ENCODE measurements at places on chromosomes 6 and 20. TPM values are rescaled to one million over a fixed set of nuclear protein-coding genes. Genes with fewer than 3 reads are reported as not detected.

- no peak for DNase-seq
These were observed 22.0 kb upstream of the VSTM2L start for GRCh38 chr20:37880726-37881591.

GRCh38 chr6:125421836-125422235 is 120.1 kb upstream of the HDDC2 start:
- DNase-seq, result no peak

GRCh38 chr6:14759976-14760672 is 485.7 kb upstream of the JARID2 start:
- DNase-seq, result no peak

- no peak for DNase-seq
These were observed 139.6 kb downstream of the PHACTR3 start for GRCh38 chr20:59743767-59744485.

GRCh38 chr20:24953209-24953575 is 4.1 kb downstream of the CST7 start:
- no peak for DNase-seq

DNA sequence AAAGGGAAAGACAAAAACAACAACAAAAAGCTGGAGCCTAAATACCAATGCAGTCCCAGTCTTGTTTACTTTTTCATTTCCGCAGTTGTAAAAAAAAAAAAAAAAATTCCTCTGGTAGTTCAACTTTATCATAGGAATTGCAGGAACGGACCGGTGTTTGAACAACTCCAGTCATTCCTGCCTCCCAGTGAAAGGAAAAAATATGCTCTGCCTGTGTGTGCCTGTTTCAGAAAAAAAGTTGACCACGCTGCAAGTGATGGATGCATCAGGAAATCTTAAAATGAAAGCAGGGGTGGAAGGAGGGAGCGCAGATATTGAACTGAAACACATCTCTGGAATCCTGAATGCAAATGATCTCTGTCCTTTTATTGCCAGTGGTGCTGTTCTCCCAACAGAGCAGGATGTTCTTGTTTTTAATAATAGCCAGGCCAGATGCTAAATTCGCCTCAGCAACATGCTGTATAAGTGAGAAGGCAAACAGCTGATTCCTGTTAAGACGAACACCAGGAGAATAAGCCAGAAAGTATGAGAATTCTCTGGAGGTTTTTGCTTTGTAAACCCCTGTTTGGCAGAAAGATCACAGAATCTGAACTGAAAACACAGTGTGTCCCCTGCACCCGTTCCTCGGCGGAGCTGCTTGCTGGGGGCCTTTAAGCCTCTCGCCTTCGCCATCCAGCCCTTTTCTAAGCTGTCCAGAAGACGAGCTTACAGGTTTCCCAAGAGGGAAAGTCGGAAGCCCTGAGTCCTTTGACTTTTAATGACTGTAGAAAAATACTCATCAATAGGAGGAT is 178.4 kb upstream of the SUPT3H start:
- no peak for DNase-seq

- no peak for DNase-seq
These were observed 28.1 kb upstream of the BMP7 start for GRCh38 chr20:57294550-57294949.

- DNase-seq, result no peak
These were observed 27.6 kb downstream of the DCDC2 start for GRCh38 chr6:24330137-24330732.

GRCh38 chr6:150566486-150566885 is 33.2 kb upstream of the PLEKHG1 start:
- DNase-seq, result no peak

DNA sequence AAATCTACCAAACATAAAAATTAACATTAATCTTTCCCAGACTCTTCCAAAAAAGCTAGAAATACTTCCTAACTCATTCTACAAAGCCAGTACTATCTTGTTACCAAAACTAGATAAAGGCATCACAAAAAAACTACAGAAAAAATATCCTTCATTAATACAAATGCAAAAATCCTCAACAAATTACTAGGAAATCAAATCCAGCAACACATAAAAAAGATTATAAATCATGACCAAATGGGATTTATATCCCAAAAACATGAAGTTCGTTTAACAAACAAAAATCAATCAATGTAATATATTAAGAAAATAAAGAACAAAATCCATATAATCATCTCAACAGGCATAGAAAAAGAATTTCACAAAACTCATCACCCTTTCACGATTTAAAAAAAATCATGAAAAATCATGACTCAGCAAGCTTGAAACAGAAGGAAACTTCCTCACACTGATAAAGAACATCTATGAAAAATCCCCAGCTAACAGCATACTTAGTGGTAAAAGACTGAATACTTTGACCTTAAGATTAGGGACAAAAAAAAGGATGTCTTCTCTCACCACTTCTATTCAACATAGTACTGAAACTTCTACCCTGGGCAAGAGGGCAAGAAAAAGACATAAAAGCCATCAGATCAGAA is 43.2 kb downstream of the RANBP9 start:
- DNase-seq, result no peak

DNA sequence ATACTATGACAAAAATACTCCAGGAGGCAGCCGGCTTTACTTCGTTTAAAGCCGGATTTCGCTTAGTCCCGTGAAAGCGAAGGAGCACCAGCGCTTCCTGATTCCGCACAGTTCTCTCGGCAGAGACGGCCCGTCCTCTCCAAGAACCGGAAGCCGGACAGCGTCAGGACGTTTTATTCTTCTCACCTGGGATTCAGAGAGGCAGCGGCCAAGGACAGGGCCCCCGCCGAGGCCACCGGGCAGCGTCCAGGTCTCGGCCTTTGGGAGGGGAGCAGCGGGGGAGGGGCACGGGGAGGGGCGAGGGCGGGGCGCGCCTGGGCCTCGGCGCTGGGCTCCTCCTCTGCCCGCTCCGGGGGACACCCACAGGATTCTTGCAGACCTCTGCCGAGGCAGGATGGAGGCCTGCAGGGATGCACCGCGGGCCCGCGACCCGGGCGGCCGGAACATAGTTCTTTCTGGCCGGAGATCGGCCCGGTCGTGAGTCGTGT is 2.8 kb upstream of the DIDO1 start:
- no peak for DNase-seq

DNA sequence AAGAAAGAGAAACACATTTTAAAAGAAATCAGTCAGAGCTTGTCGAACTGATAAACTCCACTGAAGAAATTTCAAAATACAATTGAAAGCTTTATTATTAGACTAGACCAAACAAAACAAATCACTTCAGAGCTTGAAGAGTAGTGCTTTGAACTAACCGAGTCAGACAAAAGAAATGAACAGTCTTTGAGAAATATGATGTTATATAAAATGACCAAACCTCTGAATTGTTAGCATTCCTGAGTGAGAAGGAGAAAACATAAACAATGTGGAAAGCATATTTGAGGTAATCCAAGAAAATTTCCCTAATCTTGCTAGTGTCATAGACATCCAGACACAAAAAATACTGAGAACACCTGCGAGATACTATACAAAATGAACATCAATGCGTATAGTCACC is 13.2 kb upstream of the CST4 start:
- no peak for DNase-seq

- no peak for DNase-seq
These were observed 90.1 kb upstream of the PREP start for GRCh38 chr6:105492706-105493673.

Gene FITM2
- total RNA-seq, result 28.5 TPM

Gene TRIM40
- not detected for total RNA-seq

All from mesenteric fat pad (tissue), 1 donor.